ENCODE measurements at places on chromosomes 2 and 18.

DNA sequence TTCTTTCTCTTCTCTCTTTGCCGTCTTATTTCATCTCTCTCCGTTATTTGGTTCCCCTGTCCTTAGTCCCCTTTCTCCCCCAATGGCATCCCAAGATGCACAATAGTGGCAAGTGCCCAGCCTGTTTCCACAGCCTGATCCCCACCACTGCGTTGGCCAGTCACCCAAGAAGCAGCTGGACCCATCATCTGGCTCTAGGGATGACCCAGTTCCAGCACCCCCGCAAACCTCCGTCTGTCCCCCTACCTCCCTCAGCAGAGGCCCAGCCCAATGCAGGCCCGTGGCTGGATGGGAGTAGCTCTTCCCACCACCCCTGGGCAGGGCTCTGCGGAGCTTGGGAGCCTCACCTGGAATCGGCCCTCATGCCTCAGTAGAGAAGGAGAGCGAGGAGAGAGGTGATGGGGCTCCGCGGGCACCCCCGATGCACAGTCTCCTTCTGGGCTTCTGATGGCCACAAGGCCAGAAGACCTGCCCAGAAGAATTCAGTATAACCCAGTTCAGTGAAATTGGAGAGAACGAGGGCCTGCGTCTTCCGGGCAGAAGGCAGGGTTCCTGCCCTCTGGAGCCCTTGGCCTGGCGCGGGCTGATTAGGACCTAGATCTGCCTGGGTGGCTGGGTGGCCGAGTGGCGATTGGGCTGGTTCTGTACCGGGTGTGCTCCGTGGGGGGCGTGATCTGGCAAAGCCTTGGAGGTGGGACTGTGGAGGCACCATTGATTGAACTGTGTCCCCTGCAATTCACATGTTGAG, 50.9 kb downstream of the RRM2 start:
- no peak for DNase-seq

DNA sequence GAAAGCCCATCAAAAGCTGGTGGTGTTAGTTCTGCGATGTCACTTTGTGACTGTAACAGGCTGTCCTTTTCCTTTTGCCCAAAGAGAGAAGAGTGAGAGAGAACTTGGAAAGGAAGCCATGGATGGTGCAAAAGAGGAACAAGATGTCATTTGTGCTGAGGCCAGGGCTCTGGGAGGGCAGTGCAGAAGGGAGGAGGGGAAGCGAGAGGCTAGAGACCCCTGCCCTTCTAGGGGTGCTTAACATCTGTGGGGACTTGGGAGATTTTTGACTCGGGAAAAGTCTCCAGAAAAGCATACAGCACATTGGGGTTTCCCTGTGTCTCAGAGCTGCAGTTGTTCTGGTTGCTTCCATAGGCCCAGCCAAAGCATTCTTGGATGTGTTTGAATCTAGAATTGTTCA, 49.6 kb downstream of the ZBTB7C start:
- no peak for DNase-seq

DNA sequence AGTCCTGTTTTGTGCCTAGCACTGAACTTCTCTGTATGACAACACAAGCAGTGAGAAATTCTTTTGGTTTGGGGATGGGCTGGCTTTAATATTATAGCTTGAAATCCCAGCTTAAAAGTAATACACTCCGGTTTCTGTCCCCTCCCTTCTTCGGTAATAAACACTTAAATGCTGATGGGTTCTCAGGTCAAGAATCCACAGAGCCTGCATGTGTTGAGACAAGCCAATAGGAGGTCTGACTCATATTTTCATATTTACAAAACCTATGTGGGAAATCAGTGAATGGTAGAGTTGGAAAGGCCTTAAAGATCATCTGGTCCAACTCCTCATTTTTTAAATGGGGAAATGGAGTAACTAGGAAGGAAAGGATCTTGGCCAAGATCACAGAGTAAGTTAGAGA, 47.5 kb downstream of the VSNL1 start:
- DNase-seq = no peak

DNA sequence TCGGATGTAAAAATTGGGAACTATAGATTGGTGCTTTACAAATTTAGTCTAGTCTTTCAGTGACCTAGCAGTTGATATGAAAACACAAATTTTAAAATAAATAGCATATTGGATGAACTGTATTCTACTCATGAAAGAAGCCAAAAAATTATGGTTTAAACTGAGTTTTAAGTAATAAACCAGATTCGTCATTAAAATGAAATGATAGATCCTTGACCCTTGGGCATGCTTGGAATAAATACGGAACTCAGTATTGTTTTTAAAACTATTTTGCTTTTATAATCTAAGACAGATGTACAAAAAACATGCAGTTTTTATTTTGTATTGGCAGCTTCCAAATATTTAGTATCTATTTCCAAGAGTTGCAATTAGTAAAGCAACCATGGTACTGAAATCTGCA, 34.6 kb upstream of the TBR1 start:
- DNase-seq = no peak

DNA sequence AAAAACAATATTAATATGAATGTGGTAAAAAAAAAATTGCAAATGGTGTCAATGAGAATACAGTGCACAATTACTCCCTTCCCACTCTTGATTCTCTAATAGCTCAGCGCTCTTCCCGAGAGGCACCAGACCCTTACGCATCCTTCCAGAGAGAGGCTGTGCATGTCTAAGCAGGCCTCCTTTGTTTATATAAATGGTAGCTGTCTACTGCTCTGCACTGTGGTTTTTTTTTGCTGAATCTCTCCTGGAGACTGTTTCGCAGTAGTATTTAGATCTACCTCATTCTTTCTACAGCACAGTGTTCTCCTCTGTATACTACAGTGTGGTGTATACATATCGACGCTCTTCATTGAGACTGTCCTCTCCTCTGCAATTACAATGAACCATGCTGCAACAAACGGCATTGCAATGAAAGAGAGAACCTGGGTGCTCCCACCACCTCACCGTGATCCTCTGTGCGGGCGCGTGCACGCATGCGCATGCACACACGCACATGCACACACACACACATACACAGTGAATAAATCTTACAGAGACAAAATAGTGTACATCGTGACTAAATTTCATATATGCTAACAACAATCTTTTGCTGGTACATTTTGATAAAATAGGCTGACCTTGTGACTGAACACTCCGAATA, 19.4 kb downstream of the SEPTIN10 start:
- DNase-seq = no peak

DNA sequence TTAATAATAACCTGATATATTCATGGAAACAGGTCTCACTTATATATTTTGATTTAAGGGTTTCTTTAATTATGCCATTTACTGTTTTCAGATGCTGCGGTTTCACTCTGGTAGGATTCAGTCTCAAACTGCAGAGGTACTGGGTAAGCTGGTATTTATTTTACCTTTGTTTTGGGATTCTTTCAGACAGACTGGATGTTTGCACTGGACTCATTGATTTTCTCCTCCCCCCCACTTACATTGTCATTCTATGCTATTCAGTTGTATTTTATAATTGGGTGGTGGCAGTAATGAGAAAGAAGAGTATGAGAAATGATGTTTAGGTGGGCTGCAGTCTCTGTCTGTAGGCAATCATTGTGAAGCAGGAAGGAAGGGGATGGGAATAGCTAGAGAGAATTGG, 155.6 kb downstream of the AQP4 start:
- no peak for DNase-seq

DNA sequence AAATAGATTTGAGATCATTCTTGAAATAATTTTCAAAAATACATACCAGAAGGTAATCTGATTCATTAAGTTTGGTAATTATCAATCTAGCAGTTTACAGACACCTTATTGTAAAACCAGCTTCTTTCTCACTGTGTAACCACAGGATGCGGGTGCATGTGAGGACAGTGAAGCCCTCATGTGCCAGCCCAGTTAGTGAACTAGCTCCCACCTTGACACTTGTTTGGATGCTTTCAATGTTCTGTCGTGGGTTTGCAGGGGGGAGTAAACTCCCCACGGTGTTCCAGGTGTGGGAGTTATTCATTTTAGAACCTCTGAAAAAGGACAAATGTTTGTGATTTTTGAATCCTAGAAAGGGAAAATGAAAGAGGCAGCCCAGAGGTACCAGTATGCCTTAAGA, 59.0 kb downstream of the WDSUB1 start:
- DNase-seq = no peak

GRCh38 chr2:112087346-112088020, 32.4 kb downstream of the TMEM87B start:
- DNase-seq = no peak

DNA sequence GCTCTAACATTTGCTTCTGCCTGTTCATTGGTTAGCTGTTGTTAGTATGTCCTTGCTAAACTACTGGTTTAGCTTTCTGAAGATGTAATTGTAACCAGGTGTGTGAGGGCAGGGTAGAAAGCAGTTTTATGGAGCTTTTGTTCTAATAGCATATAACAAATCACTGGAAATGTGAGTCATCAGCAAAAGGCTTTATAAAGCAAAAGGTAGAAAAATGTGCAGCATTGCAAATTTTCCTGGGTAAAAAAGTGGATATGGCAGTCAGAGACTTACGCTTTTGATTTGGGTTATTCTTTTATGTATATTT, 85.3 kb downstream of the ZNF407 start:
- no peak for DNase-seq

DNA sequence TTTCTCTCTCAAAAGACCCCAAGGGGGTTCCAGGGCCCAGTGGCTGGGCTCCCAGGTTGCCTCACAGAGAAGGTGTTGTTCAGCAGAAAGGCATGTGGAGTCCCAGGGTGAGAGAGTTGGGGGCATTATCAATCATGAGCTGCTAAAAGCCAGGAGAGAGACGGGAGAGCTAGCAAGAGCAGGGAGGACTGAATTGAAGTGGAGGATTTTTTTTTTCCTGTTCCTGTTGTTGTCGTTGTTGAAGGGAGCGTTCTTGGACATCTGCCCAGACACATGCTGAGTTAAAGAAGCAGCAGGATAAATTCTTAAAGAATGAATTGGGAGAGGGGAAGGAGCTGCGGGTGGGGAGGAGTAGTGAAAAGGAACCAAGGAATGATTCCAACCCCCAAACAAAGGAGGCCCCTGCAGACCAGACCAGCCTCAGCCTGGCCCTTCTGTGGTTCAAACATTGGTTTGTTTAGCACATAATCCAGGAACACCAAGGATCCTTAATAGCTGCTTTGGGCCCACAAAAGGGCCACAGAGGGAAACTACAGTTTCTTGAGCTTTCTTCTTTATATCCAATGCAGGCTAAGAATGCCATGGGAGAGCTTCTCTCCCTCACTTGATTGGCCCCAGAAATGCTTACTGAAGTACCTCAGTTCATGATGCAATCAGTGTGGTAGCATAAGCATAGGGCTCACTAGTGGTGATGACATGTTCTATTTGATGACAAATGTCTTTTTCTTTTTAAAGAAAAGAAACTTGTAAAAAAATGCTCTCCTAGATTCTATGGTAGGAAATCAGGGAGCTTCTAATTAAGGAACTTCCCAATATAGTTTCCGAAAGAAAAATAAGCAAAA, 146.0 kb downstream of the SETBP1 start:
- no peak for DNase-seq

- no peak for DNase-seq
Measured at GRCh38 chr2:201999279-201999678, 34.4 kb upstream of the FZD7 start.

DNA sequence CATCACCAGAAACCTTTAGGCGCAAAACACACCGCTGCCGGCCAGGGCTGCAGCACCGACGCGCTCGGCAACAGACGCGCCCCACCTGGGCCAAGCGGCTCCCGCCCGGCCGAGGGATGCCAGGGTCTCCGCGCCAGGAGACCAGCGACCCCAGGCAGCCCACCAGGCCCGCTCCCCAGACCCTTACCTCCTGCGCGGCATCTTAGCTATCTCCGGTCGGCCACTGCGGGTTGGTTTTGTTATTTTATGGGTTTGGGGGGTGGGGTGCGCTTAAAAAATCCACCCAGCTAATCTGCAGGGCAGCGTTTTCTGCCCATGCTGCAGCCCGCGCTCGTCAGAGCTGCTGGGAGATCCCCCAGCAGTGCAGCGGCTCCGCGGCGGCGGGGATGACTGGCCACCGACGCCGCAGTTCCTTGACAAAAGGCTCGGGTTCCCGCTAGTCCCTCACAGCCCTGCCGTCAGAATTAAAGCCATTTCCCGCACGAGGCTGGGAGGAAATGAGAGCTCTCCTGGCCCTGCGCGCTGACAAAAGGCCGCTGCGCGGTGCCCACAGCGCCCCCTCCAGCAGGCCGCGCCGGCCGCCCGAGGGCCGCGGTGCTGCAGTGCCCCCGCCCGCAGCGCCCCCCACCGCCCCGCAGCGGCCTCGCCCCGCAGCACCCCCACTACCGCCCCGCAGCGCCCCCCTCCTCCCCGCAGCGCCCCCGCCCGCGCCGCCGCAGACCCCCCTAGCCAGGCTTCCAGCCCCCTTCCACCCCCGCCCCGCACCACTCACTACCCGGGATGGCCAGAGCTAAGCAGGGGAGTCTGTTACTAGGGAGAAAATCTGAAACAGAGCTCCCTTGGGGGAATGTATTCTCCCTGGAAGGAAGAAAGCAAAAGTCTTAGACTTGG, at the start of gene ADD2:
ADD2 (minus strand) TSS at position 502 of the 891 bp plus-strand sequence. CDS start 61,792 bp downstream, outside the sequence.
- DNase-seq = no peak

DNA sequence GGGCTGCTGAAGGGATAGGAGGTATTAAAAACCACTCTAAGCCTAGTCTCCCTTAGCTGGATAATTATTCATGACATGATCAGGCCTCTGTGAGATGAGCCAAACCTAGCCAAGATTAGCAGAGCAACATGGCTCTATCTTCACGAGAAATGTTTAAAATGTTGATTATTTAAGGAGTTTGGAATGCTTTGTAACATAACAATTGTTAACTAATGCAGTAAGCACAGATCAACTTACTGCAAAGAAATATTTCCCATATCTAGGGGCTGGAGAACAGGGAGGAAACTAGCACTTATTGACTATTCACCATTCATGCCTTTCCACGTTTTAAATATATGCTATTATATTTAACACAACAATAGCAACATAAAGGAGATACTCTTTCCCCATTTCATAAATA, 833.7 kb upstream of the CHAC2 start:
- no peak for DNase-seq

Data from AML-193 (cell line).